Fibroblast of gingiva (primary cell): ENCODE measurements at places on chromosomes 1 and 21.

DNA sequence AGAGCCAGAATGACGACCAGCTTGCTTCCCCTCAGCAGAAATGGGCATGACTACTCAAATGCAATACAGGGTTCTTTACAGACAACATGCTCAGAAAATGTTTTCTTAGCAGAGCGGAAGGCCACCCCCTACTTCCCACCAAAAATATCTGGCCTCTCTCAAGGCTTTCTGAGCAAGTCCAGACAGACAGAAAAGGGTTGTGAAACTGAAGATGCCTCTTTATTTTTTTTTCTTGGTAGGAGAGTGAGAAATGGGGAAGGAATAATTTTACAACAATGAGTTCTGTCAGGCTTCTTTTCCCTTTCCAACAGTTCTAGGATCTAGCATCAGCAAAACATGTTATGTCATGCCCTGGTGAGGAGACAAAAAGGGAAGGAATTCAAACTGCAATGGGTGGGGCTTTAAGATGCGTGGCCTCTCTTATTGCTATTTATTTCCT is 172.0 kb upstream of the CAMK1G start:
- no peak for DNase-seq

DNA sequence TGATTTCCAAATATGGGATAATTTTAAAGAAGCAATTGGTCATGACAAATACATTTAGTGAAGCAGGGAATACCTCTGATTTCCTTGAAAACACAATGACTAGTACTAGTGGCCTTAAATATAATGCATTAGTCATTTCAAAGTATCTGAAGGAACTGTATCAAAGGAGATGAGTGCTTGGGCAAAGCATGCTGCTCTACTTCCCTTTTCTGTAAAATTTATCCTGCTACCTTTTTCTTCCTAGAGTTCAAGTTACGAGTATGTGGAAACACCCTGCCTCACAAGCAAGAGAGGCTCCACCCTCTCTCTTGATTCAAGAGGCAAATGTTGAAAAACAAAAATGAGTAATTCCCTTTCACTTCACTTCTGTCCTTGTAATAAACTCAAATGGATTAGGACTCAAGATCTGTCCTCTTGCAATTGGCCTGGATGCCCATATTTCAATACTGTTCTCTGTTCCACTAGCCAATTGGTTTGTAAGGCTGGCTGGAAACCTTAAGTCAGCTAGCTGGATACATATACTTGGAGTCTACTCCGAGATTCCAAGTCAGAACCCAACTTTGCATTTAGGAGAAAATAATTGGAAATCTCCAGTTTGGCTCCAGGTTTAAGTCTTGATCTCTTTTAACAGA is 92.5 kb downstream of the CDC42BPA start:
- DNase-seq, result peak; percentile 61

GRCh38 chr1:96674915-96675314 is 46.7 kb upstream of the PTBP2 start:
- DNase-seq, result no peak

- no peak for DNase-seq
Observed at GRCh38 chr1:201144701-201145100, 9.6 kb downstream of the TMEM9 start.

DNA sequence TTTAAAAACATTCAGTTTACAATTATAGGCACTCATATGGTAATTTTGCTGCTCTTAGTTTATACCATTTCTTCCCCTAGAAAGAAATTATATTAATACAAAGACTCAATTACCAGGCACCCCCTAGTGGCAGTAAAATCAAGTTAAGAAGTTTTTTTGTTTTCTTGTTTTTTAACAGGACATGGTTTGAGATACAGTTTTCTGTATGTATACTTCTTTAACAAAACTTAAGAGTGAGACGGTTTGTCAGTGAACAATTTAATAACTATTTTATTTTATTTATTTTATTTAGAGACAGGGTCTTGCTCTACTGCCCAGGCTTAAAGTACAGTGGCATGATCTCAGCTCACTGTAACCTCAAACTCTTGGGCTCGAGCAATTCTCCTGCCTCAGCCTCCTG is 224.6 kb downstream of the FAF1 start:
- peak; percentile 16 for DNase-seq

DNA sequence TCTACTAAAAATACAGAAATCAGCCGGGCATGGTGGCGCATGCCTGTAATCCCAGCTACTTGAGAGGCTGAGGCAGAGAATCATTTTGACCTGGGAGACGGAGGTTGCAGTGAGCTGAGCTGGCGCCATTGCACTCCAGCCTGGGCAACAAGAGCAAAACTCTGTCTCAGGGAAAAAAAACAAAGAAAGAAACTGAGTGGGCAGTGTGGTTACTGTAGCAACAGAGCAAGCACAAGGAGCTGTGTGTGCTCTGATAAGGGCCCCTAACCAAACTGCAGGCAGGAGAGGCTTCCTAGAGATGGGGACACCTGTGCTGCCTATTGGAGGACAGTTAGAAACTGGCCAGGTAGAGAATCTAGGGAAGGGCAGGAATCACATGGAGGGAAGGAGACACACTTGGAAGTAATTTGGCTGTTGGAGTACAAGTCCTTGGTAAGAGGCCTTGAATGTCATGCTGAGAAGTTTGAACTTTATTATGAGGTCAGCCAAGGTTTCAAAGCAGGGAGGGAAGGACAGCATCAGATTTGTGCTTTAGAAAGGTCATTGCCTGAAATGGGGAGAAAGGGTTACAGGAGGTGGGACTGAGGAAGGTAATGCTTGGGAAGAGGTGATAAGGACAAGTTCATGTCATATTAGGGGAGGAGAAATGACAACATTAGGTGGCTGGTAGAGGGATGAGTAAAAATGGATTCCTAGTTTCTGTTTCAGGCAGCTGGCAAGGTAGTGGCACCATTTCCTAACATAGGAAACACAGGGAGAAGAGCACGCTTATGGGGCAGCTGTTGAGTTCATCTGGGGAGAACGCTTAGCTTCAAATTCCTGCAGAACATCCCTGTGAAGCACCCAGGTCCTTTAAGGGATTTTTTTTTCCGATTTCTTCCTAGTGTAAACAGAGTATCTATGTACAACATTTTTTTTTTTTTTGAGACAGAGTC is 69.2 kb upstream of the ARTN start:
- no peak for DNase-seq

GRCh38 chr1:7667625-7668218 is 103.4 kb upstream of the VAMP3 start:
- peak; percentile 75 for DNase-seq

- DNase-seq, result peak; percentile 99
Observed at GRCh38 chr1:246769306-246769705, 45.1 kb downstream of the SCCPDH start.

- DNase-seq, result peak; percentile 65
Observed at GRCh38 chr1:53754484-53755312, 15.7 kb upstream of the GLIS1 start.

GRCh38 chr1:225426395-225427234 is 1.2 kb downstream of the LBR start:
- peak; percentile 31 for DNase-seq

DNA sequence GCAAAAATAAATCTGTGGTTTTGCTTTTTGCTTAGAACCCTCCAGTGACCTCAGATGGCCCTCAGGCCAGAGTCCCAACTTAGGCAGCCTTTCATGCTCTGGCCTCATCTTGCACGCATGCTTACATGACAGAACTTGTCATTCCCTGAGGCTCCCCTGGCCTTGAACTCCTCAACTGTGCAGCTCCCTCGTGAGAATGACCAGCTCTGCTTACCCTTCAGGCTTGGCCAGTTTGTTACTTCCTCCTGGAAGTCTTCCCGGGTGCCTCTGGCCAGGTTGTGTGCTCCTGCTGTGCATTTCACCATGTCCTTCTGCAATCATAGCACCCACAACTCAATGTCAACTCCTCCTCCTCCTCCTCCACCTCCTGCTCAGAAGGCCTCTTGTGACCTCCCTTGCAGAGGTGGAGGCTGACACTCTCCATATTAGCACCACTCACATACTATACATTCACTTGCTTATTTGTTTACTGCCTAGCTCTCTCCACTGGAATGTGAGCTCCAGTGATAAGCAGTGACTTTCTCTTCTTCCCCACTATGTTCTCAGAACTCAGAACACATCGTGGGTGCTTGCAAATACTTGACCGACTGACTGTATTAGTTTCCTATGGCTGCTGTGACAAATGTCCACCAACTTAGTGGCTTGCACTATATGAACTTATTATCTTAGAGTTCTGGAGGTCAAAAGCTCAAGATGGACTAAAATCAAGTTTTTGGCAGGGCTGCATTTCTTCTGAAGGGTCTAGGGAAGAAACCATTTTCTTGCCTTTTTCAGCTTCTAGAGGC is 41.9 kb downstream of the RCSD1 start:
- no peak for DNase-seq

- DNase-seq, result peak; percentile 52
Observed at GRCh38 chr21:44454747-44455523, at the start of gene LRRC3. TSS of gene LRRC3 (plus strand) at chr21:44455510. CDS start at chr21:44456645, 1,135 bp downstream.

DNA sequence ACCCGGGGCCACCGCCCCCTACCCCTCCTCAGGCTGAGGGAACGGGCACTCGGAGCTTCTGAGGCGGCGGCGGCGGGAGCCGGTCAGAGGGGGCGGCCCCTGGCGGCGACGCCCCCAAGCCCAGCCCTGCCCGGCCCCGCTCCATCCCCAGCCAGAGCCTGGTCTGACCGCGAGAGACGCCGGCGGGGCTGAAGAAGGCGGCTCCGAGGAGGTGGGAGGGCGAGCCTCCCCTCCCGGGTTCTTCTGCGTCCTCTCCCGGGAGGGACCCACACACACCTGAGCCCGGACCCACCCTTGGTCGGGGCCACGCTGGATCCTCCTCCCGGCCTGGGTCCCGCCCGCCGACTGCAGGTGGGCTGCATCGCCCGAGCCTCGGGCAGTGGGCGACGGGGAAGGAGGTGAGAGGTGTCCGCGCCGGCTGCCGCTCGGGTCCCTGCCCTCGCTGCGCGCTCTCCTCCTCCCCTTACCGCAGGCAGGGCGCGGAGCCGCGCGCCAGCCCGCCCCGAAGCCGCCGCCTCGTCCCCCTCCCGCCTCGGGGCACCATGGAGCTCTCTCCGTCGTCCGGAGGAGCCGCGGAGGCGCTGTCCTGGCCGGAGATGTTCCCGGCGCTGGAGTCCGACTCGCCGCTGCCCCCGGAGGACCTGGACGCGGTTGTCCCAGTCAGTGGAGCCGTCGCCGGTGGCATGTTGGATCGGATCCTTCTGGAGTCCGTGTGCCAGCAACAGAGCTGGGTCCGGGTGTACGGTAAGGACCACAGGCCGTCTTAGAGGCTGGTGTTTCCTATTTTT is at the start of gene RASAL2:
Gene RASAL2 (plus strand): TSS at position 154 of the 788 bp plus-strand sequence. CDS start 389 bp downstream, at position 543.
- peak; percentile 67 for DNase-seq

GRCh38 chr1:234530672-234531071 is 51.7 kb upstream of the TARBP1 start:
- DNase-seq, result no peak

DNA sequence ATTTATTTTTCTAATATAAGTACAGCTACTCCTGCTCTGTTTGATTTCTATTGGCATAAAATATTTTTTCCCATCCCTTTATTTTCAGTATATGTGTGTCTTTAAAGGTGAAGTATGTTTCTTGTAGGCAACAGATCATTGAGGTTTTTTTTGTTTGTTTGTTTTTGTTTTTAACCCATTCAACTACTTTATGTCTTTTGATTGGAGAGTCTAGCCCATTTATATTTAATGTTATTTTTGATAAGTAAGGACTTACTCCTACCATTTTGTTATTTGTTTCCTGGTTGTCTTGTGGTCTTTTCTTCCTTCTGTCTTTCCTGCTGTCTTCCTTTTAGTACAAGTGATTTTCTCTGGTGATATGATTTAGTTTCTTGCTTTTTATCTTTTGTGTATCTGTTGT is 285.1 kb upstream of the PROX1 start:
- no peak for DNase-seq

- no peak for DNase-seq
Observed at GRCh38 chr1:11541956-11542355, 63.0 kb downstream of the DISP3 start.

- no peak for DNase-seq
Observed at GRCh38 chr1:204325944-204326343, 33.8 kb downstream of the PLEKHA6 start.

GRCh38 chr1:182662121-182662890 is 22.1 kb downstream of the RGS8 start:
- no peak for DNase-seq
